Activated naive CD4-positive, alpha-beta T cell treated with anti-CD3 and anti-CD28 coated beads for 36 hours (primary cell): ENCODE measurements at places on chromosomes 5 and 9. TPM values are rescaled to one million over a fixed set of nuclear protein-coding genes. Genes with fewer than 3 reads are reported as not detected.

DNA sequence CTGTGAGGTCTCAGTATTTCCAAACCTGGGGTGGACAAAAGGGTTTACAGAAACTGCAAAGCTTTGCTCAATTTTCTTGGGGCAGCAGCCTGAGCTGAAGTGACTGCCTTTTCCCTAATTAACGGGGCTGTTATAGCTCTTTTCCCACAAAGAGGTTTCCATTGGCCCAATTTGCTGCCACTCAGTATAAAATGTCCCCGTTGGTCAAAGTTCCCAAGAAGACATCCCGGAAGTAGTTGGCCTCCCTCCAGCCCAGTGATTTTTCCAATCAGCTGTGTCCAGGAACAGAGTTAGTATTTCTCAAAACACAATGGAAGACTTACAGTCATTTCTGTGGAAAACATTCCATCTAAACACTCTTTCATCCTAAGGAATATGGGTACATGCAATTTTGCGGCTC is 643.6 kb downstream of the ACTL7B start:
- no peak overlapping the region for H3K27ac ChIP-seq
- H3K27me3 ChIP-seq, result no peaks in the 10 kb centered on the region
- no peaks in the 10 kb centered on the region for H3K36me3 ChIP-seq
- no peaks in the 10 kb centered on the region for H3K4me1 ChIP-seq
- no peak overlapping the region for H3K4me3 ChIP-seq

- no peaks in the 10 kb centered on the region for H3K4me1 ChIP-seq
- H3K4me3 ChIP-seq, result no peak overlapping the region
- DNase-seq, result no peak
- no peak overlapping the region for H3K27ac ChIP-seq
- H3K36me3 ChIP-seq, result no peaks in the 10 kb centered on the region
Measured at GRCh38 chr9:19148187-19148586, 20.9 kb upstream of the PLIN2 start.

DNA sequence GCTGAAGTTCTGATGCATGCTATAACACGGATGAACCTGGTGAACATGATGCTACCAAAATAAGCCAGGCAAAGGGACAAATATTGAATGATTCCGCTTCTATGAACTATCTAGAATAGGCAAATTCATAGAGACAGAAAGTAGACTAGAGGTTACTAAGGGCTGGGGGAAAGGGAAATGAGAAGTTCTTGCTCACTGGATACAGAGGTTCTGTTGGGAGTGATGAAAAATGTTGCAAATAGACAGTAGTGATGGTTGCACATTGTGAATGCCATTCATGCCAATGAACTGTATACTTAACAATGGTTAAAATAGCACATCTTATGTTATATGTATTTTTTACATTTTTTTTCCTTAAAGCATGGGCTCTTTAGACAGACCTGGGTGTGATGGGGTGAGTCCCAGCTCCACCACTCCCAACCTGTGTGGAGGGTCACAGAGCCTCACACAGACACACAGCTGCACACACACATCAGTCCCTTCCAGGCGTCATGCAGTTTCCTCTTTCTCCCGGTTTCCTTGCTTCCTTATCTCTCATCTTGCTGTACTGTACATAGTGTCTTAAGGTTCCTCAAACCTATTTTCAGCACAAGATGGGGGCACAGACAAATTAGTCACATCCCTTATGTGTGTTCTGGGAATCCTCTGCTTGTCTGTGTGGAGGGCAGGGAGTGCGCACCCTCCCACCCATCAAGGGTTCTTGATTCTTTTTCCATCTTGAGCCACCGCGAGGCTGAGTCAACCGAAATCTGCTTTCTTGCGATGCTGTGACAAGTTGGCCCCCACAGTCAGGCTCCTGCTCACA is 192.9 kb downstream of the CRB2 start:
- DNase-seq, result peak; percentile 81
- H3K4me1 ChIP-seq, result peaks cover 32% of the 10 kb centered on the region
- H3K4me3 ChIP-seq, result peak overlapping the region; percentile 25
- peaks cover 7% of the 10 kb centered on the region for H3K36me3 ChIP-seq

DNA sequence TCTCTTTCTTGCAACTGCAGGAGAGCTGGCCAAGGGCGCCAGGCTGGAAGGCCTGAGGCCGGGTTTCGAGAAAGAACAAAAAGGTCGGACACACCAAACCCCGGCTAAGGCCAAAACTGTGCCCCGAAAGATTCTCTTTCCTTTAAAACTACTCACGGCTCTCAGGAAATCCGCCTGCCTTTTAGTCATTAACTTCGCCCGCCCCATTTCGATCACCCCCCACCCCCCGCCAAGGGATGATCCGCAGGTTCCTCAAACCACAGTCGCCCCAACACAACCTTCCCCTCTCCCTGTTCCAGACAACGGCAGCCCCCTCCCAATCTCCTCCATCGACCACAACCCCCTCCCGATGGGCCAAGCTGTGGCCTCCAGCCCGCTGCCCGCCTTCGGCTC is 536 bp downstream of the FEM1C start:
- peaks cover 46% of the 10 kb centered on the region for H3K4me1 ChIP-seq
- H3K27me3 ChIP-seq, result no peaks in the 10 kb centered on the region

- no peak overlapping the region for H3K27ac ChIP-seq
- H3K4me3 ChIP-seq, result no peak overlapping the region
- DNase-seq, result no peak
- H3K27me3 ChIP-seq, result no peaks in the 10 kb centered on the region
- H3K36me3 ChIP-seq, result no peaks in the 10 kb centered on the region
Measured at GRCh38 chr5:149939546-149939945, 5.0 kb downstream of the PDE6A start.

SPINK7 gene
- total RNA-seq, result not detected

DNA sequence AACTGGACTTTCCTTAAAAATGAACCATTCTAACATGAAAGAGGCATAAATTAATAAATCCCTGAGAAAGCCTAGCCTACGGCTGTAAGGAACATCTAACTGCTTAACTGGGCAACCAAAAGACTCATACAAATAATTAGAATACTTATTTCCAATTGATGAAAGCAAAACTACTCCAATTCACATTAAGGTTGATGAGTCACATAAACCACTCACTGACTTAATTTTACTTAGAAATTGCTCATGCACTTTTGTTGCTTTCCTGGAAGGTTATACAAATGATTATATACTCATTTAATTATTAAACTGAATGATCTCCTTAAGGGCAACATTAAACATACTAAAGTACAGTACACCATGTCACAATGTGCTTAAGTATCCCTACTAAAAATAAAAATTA is 101.9 kb downstream of the NFIB start:
- peaks cover 9% of the 10 kb centered on the region for H3K27me3 ChIP-seq
- H3K4me3 ChIP-seq, result no peak overlapping the region
- H3K4me1 ChIP-seq, result no peaks in the 10 kb centered on the region
- H3K36me3 ChIP-seq, result no peaks in the 10 kb centered on the region

AHRR gene
- 4.1 TPM for total RNA-seq

ADCY2 gene
- not detected for total RNA-seq

DNA sequence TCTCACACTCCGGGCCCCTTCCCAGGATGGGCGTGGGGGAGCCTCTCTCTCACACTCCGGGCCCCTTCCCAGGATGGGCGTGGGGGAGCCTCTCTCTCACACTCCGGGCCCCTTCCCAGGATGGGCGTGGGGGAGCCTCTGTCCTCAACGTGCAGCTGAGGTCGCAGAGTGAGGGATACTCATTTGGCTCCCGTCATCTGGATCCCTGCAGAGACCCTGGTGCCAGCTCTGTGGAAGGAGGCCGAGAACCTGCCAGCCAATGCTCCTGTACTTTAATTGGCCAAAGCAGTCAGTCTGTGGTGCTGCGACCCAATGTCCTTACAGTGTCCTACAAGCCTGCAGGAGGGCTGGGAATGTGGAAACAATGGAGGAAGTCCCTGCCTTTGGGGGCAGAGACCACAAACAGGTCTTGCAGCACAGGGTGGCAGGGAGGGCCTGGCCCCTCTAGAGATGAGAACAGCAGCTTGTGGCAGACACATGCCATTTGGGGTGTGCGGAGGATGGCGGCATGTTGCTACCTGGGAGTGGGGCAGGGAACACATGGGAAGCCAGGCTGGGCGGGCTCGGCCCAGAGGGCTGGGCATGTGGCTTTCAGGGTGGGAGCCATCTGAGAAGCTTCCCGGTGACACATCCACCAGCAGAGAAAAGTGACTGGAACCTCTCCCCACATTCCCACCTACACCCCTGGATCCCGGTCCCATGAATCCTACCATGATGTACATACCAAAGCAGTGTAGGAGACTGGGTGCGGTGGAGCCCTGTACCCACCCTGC is 13.6 kb upstream of the MRNIP start:
- H3K27me3 ChIP-seq, result no peaks in the 10 kb centered on the region
- H3K27ac ChIP-seq, result no peak overlapping the region
- no peak overlapping the region for H3K4me3 ChIP-seq
- no peak for DNase-seq
- H3K4me1 ChIP-seq, result no peaks in the 10 kb centered on the region

- H3K27ac ChIP-seq, result no peak overlapping the region
- DNase-seq, result no peak
- H3K4me1 ChIP-seq, result no peaks in the 10 kb centered on the region
- peaks cover 19% of the 10 kb centered on the region for H3K27me3 ChIP-seq
Measured at GRCh38 chr5:72994578-72994977, 38.7 kb downstream of the FCHO2 start.

DNA sequence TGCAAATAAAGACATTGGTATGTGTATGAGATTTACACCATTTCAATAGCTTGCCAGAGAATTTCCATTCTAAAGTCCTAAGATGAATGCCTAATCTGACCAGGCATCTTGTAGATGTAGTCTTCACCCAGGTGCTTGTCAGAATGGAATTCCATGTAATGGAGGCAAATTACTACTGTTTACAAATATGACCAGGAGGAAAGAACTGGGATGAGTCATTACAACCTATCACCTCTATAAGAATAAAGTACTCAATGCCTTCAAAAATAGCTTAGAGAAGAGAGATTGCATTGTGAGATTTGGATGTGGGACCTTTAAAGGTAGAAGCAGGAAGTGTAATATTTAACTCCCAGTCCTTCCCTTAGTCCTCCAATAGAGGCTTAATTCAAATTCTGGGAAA is 507.0 kb upstream of the PTGER4 start:
- no peak overlapping the region for H3K4me3 ChIP-seq
- no peak overlapping the region for H3K27ac ChIP-seq
- no peaks in the 10 kb centered on the region for H3K27me3 ChIP-seq
- DNase-seq, result no peak
- H3K36me3 ChIP-seq, result peaks cover 7% of the 10 kb centered on the region
- H3K4me1 ChIP-seq, result peaks cover 2% of the 10 kb centered on the region

DNA sequence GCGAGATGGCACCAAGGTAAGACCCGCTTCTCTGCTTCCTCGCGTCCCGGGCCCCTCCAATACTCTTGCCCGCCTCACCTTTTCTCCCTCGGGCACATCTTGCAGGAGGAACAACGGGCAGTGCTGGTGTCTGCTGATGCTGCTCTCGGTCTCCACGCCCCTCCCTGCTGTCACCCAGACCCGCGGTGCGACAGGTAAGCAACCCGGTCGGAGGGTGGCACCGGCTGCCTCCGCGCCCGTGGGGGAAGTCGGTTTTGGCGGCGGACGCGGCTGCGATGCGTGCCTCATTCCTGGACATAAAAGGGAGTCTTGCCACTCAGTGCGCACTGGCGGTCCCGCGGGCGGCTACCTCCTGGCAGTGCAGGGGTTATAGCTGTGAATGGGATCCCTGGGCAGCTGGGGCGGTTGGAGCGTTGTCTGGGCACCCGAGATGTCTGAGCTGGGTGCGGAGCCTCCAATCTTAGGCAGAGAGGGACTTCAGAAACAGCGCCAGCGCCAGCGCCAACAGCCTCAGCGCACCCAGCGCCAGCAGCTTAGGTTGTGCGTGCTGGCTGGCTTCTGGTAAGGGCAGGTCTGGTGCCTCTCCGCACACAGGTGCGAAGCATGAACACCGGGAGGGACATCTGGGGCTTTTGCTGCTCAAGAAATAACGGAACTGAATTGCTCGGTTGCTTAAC is 488 bp downstream of the COL15A1 start:
- H3K4me1 ChIP-seq, result peaks cover 8% of the 10 kb centered on the region
- peak overlapping the region; percentile 40 for H3K4me3 ChIP-seq
- no peaks in the 10 kb centered on the region for H3K36me3 ChIP-seq
- peaks cover 46% of the 10 kb centered on the region for H3K27me3 ChIP-seq
- peak; percentile 8 for DNase-seq

DNA sequence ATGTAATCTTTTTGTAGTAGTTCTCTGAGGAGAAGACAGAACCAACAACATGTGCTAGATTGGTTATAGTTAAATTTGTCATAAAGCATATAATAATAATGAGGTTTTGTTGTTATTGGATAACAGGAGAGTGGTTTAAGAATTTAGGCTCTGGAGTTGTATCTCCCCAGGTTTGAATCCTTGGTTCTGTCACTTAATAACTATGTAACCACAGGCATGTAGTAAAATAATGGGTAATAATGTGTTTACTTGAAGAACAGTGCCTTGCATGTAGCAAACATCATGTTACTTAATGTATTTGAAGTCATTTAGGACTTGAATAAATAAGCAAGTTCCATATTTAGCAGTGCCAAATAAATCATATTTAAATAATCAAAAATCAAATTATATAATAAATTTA is 55.8 kb downstream of the NSD1 start:
- no peaks in the 10 kb centered on the region for H3K27me3 ChIP-seq
- H3K36me3 ChIP-seq, result peaks cover 3% of the 10 kb centered on the region
- DNase-seq, result no peak
- peaks cover 23% of the 10 kb centered on the region for H3K4me1 ChIP-seq
- H3K4me3 ChIP-seq, result no peak overlapping the region

SV2C gene
- total RNA-seq, result not detected
